ENCODE measurements at places on chromosomes 16 and 17.

DNA sequence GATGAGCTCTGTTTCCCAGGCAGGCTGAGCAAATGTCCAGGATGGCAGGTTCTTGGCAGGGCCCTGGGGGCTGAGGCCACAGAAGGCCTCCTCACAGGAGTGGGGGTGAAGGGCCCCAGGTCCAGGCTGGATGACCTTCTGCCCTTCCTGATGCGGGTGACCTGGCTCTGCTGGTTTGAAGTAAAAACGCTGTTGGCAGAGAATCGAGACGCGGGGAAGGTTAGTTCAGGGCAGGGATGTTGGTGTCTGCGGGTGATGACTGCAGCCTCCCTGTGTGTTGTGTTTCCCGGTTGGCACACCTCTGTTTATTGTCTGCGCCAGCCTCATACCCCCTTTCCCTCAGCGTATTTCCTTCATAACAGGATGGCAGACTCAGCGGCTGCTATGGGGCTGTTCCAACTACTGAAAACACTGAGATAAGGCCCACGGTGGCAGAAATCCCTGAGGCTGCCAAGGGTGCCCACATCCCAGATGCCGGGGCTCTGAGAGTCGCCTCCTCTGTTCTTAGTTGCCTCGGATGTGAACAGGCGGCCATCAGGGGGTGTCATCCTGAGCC lies 104.6 kb downstream of the METRNL start:
- DNase-seq, result no peak

- no peak for DNase-seq
Measured at GRCh38 chr16:65576631-65577030, 454.8 kb upstream of the CDH11 start.

- no peak for DNase-seq
Measured at GRCh38 chr16:47162670-47163420, 19.1 kb upstream of the NETO2 start.

DNA sequence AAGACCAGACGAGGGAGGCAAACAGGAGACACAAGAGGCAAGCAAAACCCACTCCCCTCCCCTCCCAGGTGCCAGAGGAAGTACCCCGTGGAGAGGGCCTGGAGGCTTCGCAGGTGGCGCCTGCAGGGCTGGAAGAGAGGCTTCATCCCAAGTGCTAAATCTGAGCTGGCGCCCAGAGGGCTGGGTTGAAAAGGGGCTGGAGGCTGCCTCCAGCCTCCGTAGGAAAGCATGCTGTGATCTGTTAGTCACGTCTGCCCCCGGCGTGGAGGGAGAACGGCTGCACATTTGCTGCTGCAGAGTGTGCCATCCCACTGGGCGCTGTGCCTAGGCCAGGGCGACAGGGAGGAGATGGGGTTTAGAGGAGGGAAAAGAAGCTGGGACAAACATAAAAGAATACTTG lies 16.9 kb downstream of the RPH3AL start:
- no peak for DNase-seq
